Panc1 (cell line): ENCODE measurements at places on chromosomes 1 and 21.

DNA sequence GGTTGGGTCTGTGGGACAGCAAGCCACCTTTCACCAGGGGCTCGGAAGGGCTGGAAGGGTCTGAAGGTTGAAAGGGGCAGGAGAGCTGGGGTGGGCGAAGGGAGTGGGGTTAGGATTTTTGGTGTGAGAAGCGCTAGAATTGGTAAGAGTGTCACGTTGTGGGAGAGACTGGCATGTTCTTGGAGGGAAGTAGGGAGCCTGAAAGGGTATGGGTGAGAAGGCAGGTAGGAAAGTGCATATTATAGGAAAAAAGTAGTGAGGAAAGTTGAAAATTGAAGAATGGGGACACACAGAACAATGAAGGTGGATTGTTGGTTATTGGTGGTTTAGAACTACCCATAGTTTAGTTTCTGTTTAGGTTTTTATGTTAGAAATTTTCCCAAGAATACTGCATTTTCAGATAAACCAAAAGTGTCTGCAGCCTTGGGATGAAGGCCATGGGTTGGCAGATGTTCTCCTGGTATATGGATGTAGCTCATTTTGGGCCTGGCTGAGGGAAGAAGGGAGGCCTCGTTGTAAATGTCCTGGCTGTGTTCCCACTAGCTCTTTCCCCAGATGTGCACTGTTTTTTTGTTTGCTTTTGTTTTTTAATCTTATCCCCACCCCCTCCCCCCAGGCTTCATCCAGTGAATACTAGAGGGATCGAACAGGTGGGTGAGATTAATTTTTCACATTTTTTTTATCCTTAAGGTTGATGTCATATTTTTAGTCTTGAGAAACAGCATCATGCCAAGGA lies 1.2 kb downstream of the LRRC42 start:
- no peak for DNase-seq

GRCh38 chr1:20724364-20725188 lies 6.8 kb upstream of the KIF17 start:
- no peak for DNase-seq

DNA sequence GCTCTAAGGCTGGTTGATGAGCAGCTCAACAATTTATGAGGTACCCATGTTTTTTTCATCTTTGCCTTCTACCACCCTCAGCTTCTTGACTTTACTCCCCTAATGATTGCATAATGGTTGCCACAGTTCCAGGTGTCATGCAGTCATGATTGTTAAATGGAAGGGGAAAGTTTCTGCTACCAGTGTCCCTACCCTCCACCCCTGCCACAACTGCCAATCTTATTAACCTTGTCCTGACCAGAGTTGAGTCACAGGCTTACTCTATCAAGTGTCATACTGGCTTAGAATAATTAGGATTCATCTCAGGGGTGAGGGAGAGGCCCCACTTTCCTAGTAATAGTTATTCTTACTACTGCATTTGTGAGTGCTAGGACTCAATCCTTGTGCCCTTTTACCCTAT lies 7.9 kb upstream of the FUBP1 start:
- no peak for DNase-seq

DNA sequence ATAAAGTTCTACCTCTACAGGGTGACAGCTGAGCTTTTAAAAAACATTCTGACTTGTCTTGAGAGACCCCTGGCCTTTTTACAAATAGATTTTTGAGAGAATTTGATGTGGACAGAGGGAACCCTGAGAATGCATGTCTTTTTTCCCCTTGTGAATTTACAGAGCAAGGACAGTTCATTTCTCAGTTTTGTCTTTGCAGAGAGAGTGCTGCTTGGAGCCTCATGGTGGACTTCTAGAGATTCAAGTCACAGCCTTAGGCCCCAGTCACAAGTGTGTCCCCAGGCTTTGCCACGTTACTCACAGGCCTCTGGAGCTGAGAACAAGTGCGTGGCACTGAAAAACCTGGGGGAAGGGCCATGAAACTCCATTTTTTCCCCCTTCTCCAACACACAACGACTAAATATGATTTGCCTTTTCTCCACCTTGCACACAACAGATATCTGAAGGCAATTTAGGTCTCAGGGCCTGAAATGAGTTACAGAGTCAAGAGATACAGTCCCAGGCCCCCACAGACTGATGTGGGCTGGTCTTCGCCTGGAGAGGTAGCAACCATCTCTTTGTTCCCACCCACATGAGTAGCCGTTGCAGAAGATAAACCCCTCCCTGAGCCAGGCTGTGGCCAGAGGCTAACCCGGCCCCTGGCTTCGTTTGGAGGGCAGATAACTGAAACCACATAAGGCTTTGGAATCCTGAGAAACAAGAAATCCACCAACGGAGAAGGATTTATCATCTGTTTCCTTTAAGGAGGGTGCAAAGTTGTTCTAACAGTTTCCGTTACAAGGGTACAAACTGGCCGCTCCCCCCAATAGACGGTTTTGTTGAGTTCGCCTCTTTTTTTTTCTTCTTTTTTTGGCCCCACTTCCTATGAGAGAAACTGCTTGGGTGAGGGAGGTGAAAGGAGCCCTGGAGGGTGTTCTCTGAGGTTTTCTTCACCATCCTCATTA lies 1.0 kb upstream of the PIGV start:
- no peak for DNase-seq

DNA sequence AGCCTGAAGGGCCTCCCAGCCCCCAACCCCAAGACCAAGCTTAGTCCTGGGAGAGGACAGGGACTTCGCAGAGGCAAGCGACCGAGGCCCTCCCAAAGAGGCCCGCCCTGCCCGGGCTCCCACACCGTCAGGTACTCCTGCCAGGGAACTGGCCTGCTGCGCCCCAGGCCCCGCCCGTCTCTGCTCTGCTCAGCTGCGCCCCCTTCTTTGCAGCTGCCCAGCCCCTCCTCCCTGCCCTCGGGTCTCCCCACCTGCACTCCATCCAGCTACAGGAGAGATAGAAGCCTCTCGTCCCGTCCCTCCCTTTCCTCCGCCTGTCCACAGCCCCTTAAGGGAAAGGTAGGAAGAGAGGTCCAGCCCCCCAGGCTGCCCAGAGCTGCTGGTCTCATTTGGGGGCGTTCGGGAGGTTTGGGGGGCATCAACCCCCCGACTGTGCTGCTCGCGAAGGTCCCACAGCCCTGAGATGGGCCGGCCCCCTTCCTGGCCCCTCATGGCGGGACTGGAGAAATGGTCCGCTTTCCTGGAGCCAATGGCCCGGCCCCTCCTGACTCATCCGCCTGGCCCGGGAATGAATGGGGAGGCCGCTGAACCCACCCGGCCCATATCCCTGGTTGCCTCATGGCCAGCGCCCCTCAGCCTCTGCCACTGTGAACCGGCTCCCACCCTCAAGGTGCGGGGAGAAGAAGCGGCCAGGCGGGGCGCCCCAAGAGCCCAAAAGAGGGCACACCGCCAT lies 21.9 kb upstream of the ARF1 start:
- no peak for DNase-seq

DNA sequence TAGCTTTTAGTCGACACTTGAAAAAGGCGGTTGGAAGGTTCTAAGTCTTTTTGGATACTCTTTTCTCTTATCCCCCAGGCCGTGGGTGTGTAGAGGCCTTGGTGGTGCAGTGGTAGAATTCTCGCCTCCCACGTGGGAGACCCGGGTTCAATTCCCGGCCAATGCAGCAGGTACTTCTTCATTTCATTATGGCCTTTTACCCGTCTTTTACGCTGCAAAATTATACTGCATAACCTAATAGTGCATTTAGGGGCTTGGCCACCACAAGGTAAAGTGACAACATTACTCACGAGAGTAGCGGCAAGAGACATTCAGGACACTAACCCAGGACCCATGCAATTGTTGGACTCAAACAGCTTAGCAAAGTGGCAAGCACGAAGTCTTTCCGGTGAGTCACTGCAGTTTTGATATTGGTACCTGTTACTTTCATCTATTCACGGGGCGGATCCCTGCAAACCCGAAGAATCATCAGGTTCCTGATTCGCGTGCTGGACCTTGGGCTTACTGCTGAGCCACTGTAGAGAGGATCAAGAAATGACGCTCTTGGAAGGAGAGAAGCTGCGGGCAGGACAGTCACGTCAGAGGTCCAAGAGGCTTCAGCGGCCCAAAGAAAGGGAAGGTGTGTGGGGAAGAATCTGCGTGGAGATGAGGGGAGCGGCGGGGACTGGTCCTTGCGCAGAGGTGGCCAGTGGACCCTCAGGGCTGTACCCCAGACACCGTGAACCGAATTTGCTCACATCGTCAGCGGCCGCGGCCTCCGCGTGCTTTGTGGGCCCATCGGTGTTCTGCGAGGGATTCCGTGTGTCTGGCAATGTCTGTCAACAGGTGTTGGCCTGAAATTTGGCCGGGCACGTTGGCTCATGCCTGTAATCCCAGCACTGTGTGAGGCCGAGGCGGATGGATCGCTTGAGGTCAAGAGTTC lies 12.9 kb upstream of the RNU1-4 start:
- DNase-seq: no peak
